ENCODE measurements at places on chromosomes 13 and 19.

GRCh38 chr19:14277608-14278007 lies 71.6 kb upstream of the ADGRL1 start:
- no peak for DNase-seq

GRCh38 chr19:13989487-13989886 lies 16.6 kb downstream of the RFX1 start:
- DNase-seq: no peak

GRCh38 chr13:41099986-41100385 lies 32.6 kb downstream of the KBTBD6 start:
- no peak for DNase-seq

- peak; percentile 16 for DNase-seq
These were observed 14.1 kb downstream of the SHANK1 start for GRCh38 chr19:50705422-50706019.

DNA sequence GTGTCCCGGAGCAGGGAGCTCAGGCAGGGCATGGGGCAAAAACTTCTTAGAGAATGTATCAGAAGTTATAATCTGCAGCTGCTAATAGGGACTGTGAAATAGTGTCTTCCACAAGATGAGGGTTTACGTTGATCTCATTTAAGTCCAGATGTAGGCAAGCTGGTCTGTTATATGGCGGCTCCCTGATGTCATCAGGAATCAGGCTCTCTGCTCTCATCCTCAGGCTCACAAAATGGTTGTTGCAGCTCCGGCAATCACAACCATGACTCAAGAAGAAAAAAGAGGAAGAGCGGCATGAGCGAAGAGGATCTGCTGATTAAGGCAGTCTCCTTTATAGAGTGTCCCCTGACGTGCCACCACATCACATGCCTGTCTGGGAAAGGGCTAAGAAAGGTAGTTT lies 191.3 kb downstream of the KLF5 start:
- DNase-seq: no peak

Data from hippocampal formation (tissue), 2 donors.